ENCODE measurements at places on chromosomes 2 and 18. TPM values are rescaled to one million over a fixed set of nuclear protein-coding genes. Genes with fewer than 3 reads are reported as not detected.
A peak's percentile ranks its signal among the peaks of the same experiment; 100 is the strongest.

The WIPF1 gene
- total RNA-seq = 8.8 TPM

The LRP1B gene
- 0.09 TPM for total RNA-seq

The NEB gene
- 0.18 TPM for total RNA-seq

The GCG gene
- 55.9 TPM for total RNA-seq

The RESP18 gene
- not detected for total RNA-seq

The CCDC68 gene
- 61.1 TPM for total RNA-seq

- no peak for DNase-seq
These were observed 734 bp downstream of the KCNG2 start for GRCh38 chr18:79798346-79798998.

DNA sequence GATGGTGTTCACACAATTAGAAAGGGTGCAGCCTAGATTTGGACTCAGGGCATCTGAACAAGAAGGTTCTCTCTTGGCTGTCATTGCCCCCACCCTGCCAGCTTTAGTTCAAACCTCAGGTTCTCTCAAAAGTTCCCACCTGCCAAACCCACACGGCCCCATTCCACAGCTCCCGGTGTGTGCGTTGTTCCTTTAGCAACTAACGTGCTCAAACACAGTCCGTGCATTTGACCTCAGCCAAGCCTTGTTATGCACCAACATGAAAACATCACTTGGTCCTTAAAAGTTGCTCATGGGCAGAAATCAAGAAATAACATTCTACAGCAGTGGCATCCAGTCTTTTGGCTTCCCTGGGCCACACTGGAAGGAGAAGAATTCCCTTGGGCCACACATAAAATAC lies 32.0 kb downstream of the LOXHD1 start:
- DNase-seq = no peak

DNA sequence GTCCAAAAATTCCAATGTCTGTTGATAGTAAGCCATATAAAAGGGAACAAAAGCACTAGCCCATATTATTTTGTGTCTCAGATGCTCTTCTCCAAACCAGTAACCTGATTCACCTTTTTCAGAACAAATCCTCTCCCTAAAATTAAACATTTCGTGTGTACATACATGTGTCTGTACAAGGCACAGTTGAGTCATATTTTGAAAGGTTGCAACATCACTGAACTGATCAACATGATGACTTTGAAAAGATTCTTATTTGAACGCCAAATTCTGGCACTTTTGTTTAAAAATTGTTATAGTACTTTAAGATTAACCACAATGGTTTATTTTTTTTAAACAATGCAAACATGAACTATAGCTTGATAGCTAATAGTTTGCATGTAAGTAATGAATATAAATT lies 102.5 kb downstream of the RIT2 start:
- no peak for DNase-seq

- no peak for DNase-seq
These were observed 10.4 kb downstream of the COBLL1 start for GRCh38 chr2:164831180-164831579.

GRCh38 chr2:239309398-239310245 lies 91.2 kb downstream of the HDAC4 start:
- peak; percentile 13 for DNase-seq

DNA sequence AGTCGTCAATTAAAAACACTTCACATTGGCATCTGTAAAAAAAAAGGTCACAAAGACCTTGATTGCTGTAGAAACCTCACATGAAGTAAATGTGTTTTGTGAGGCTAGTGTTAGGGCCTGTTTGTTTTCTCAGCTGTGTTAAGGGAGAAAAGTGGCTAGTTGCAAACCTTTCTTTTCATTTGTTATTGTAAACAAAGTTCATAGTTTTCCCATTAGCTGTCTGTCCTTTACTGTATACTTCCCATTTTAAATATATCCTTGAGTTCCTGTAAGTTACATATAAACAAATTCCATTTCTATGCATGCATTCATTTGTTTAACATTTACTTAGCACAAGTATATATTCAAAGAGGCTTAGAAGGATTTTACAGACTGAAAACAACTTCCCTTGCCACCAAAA lies 1250.2 kb downstream of the LRP1B start:
- no peak for DNase-seq

DNA sequence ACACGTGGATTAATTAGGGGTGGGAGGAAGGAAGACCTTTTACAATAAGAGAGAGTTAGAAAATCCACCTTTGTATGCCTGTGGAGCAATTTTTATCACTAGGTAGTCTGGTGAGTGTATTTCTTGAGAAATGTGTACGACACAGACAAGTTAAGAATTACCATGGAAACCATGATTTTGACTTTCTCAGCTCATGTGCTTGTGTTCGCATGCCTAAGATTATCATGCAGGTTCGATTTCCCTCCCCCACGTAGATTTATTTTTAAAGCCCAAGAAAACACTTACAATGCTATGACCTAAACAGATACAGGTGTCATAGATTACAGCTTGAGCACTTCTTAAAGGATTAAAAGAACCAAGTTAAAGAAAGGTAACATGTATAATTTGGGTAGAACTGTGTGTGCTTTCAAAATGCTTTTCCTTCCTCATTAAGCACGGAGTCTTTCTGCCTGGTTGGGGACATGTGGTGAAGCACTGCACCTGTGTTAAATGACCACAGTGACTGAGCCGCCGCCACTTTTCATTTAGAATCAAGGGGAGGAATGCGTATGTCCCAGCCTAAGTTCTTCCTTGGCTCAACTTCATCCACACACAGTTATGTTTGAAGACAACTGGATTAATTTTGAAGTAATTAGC lies 16.6 kb downstream of the SERTAD2 start:
- no peak for DNase-seq

DNA sequence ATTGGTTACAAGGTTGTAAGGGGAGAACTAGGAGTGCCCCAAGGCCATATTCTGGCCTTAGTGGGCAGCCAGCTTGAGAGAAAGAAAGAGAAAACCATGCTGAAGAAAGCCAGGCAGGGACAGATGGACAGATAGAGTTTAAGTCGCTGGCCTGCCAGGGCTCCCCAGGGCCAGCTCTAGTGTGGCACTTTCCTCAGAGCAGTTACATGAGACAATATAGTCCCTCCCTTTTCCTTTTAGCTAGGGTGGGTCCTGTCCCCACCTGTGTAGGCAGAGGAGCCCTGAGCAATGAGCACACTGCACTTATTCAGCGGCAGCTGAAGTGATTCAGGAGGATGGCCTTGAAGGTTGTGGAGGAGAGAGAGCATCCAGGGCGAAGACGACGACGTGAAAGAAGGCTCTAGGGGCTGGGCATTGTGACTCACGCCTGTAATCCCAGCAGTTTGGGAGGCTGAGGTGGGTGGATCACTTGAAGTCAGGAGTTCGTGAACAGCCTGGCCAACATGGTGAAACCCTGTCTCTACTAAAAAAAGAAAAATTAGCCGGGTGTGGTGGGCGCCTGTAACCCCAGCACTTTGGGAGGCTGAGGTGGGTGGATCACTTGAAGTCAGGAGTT lies 152.0 kb upstream of the SLC1A4 start:
- no peak for DNase-seq

GRCh38 chr2:124489686-124490085 lies 464.6 kb downstream of the CNTNAP5 start:
- DNase-seq = no peak

GRCh38 chr18:5992381-5992780 lies 97.1 kb upstream of the TMEM200C start:
- DNase-seq = no peak

DNA sequence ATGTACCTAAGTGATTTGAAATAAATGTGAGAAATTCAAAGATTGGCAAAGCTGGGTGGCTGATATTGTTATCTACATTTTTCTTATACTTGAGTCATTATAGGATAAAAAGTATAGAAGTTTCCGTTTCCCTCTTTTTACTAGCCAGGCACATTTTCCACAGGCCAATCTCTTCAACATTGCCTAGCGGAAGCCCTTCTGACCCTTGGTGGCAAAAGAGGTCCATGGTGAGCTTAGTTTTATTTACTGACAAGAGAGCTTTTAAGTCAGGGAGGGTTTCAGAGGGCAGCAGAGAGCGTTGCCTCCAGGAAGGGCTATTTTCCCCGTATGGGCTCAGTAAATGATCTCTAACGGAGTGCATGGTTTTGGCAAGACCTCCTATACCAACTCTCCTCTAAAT lies 15.1 kb upstream of the RHOB start:
- DNase-seq = no peak

DNA sequence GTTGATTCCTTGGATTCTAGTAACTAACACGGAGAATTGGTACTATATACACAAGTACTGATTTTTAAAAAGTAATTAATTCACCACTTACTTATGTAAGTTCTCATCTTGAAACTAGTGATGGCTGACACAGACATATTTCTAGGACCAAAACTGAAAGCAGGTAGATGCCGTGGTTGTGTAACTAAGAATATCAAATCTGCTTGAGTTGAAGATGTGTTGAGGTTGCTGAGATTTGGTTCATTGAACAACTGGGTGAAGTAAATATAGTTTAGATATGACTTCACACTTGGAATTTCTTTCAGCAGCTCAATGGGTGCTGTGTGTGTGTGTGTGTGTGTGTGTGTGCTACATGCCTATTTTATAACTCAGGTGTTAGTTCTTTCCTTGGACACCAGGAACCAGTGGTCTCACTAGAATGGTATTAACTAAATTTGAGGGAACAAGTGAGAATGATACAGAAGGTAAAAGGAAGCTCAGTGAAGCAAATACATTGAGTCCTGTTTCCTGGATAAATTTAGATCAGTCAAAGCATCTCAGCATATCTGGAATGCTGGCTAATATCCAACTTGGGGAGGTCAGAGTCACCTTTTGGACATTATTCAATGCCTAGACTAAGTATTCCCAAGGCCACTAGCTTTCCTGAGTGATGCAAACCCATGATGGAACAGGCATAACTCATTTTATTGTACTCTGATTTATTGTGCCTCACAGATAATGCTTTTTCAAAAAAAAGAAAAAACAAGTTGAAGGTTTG lies 110.7 kb upstream of the ZEB2 start:
- no peak for DNase-seq

GRCh38 chr2:38095996-38096861 lies 20.3 kb upstream of the CYP1B1 start:
- no peak for DNase-seq

GRCh38 chr2:89844221-89844943 lies 1152.9 kb downstream of the RPIA start:
- DNase-seq = no peak

DNA sequence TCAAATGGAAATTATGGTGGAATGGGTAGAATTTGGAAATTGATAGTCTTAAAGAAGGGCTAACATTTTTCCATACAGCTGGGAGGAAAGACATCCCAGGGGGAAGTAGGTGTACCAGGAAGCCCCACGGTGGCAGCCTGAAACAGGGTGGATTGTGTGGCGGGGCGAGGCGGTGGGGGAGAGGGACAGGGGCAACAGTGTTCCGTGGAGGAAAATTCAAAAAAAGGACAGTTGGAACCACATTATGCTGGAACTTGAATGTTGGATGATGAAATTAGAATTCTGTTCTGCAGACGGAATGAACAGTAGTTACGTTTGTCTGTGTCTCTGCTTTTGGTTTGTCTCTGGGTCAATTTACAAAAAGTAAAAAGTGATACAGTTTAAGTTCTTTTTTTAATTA lies 10.6 kb upstream of the CIB4 start:
- DNase-seq = no peak

DNA sequence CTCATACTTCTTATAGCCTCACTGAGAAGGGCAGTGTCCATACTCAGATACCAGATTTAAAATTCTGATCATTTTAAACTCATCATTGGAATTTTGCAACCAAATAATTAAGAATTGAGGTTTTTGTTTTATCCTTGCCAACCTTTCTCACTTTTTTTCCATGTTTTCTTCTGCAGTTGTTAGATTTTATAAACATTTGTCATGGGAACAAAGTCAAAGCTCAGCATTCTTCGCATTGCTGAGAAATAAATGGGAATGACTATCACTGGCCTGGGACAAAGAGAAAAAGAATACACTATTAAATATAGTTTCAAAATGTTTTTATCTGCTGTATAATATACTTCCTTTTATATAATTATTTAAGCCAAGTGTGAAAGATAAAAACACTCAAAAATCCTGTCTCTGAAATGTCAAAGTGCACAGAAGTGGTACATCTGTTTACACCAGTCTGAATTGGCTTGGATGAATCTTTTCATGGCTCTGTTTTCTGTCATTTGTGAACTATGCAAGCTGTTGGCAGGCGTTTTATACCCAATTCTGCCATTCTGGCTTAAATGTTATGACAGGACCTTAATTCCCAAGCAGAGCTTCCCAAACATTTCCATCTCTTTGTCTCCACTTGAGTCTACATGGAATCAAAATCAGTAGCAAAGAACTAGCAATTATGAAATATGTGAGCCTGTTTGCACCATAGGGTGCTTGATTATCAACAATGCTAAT lies 249.3 kb upstream of the SYT4 start:
- DNase-seq = no peak

GRCh38 chr18:61893971-61894750 lies 1.4 kb upstream of the RNF152 start:
- DNase-seq = peak; percentile 86

- no peak for DNase-seq
These were observed 690 bp downstream of the SDC1 start for GRCh38 chr2:20224164-20224715.

GRCh38 chr2:143545059-143545948 lies 416.1 kb downstream of the ARHGAP15 start:
- no peak for DNase-seq

DNA sequence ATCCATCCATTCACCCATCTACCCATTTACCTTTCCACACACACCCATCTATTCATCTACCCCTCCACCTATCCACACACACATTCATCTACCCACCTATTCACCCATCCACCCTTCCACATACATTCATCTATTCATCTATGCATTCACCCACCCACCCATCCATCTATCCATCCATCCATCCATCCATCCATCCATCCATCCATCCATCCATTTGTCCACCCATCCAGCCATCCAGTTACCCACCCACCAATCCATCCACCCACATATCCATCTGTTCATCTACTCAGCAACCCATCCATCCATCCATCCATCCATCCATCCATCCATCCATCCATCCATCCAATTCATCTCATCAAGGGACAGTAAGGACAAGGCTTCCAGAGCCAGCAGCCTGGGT lies 74.0 kb downstream of the INHBB start:
- no peak for DNase-seq

GRCh38 chr18:50268022-50268747 lies 1.9 kb upstream of the CFAP53 start:
- peak; percentile 85 for DNase-seq

- DNase-seq = no peak
These were observed 254.8 kb upstream of the DSEL start for GRCh38 chr18:67771271-67771670.

GRCh38 chr2:172709566-172710291 lies 25.9 kb upstream of the RAPGEF4 start:
- DNase-seq = no peak

DNA sequence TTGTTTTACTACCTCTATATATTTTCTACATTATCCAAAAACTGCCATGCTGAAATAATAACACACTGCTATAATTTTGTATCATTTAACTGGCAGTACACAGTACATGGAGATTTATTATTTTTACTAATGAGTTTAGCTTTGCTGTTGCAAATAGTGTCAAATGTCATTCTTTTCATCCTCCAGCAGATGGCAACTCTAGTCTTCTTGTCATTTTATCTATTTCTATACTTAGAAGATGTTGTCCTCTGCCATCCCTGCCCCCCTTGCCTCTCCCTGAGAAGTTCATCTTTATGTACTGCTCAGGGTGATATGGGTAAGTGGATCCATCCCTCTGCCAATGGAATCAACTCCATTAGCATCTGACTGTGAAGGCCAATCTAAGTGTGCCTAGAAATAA lies 21.7 kb upstream of the LRRTM1 start:
- no peak for DNase-seq

Data from left colon (tissue), 2 donors.